Left colon (tissue), 2 donors: ENCODE measurements at places on chromosomes 7 and 10.

DNA sequence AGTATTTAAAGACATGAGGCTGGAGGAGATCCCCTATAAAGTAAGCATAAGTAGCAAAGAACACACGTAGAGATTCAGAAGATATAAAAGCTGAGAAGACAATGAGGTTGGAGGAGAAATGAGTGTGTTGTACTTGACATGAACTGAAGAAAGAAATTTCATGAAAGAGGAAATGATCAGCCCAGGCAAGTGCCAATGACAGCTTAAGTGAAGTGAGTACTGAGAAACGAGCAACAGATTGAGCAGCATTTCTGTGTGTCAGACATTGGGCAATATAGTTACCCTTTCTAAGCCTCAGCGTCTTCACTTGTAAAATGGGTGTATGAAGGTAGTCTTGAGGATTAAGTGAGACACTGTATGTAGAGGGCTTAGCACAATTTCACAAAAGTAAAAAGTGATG, 4.8 kb upstream of the LIPA start:
- DNase-seq, result no peak

DNA sequence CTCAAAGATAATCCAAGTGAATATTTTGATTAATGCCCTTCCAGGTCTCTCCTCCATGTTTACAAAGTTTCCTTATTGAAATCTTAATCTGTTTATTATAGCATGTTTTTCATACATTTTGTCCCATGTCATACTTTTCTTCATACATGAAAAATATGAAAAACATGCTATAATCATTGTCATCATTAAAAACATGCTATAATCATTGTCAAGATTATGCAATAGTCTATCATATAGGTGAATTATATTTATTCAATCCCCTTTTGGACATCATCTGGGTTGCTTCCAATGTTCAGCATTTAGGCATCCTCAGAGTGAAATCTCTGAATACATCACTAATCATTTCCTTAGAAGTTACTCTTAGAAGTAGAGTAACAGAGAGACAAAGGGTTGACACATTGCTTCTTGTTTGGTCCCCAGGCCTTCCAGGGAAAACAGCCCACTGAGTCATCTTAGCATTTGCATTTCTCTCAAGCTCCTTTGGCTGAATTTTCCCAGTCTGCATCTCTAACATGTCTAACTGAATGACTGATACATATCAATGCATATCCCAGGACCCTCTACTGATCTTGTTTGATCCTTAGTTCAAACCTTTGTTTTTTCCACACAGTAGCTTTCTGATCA, 87.0 kb downstream of the SGMS1 start:
- DNase-seq, result no peak

- no peak for DNase-seq
Measured at GRCh38 chr7:82017334-82017943, 247.6 kb upstream of the HGF start.

- no peak for DNase-seq
Measured at GRCh38 chr10:30188101-30188500, 128.7 kb upstream of the JCAD start.

DNA sequence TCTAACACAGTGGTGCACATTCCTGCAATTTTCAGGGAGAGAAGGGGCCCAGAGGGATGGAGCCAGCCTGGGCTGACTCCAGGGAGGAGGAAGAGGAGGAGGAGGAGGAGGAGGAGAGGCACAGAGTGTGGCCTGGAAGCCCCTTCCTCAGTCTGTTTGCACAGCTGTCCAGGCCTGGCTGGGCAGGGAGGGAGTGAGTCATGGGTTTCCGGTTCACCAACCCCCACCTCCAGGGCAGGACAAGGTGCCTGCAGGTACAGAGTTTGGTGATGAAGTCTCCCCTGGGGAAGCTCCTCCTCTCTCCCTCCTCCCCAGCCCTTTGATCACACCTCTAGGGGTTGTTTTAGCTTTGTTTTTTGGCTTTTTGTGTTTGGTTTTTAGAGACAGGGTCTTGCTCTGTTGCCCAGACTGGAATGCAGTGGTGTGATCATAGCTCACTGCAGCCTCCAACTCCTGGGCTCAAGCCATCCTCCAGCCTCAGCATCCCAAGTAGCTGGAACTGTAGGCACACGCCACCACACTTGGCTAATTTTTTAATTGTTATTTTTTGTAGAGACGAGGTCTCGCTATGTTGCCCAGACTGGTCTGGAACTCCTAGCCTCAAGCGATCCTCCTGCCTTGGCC, 77.5 kb upstream of the CUX1 start:
- DNase-seq, result no peak

DNA sequence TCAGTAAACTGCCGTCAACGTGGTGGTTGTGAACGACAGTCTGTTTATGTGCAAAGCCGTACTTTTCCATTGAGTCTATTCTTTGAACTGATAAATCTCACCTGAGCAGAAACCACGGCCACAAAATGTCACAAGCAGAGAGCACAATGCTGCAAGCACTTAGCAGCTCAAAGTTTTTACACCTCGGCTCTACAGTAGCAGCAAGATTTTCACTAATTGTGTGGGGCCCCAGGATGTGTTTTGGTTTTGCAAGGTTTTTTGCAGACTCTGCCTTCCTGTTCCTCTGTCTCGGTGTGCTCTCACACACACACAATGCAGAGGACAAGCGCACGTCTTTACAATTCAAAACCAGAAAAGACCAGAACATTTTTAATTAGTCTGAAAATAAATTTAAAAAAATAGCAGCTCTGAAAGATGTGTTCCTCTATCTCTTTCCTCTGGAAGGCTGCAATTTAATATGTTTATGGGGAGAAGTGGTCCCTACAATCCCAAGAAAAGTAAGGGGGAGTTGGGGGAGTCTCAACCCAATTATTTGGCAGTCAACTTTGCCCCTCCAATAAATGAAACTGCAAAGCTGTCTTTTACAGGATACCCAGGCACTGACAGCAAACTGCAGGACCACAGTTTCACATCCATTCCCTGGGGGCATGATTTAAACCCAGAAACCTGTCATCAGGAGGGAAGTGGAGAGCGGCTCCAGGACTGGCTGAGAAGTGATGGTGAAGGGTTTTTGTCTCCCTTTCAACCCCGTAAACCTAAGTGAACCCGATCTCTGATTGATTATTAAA, 73.8 kb upstream of the SFMBT2 start:
- DNase-seq, result no peak

- DNase-seq, result no peak
Measured at GRCh38 chr7:149041350-149041749, 13.0 kb upstream of the PDIA4 start.

DNA sequence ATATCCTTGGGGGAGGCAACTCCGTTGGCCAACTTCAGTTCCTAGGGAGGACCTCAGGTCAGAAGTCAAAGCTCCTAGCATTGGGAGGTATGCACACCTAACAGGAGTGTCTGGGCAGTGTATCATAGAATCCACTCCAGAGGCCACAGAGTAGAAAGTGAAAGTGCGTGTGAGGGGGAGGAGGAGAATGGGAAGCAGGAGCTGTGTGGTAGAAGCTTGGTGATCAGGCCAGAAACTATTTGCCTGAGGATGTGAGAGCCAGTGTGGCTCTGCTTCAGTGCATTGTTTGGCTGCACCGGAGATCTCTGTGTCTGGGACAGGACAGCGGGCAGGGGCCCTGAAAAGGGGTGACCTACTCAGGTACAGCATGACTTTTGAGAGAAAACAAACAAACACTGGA, 557.4 kb upstream of the VSTM2A start:
- DNase-seq, result no peak

GRCh38 chr10:121057269-121057668, 206.1 kb downstream of the WDR11 start:
- DNase-seq, result no peak
